SK-N-SH treated with all-trans-retinoic acid at 6 μM for 48 hours (cell line): ENCODE measurements at places on chromosomes 11 and 22.

GRCh38 chr11:119892311-119892808 is 163.4 kb upstream of the NECTIN1 start:
- peak; percentile 57 for ATAC-seq

DNA sequence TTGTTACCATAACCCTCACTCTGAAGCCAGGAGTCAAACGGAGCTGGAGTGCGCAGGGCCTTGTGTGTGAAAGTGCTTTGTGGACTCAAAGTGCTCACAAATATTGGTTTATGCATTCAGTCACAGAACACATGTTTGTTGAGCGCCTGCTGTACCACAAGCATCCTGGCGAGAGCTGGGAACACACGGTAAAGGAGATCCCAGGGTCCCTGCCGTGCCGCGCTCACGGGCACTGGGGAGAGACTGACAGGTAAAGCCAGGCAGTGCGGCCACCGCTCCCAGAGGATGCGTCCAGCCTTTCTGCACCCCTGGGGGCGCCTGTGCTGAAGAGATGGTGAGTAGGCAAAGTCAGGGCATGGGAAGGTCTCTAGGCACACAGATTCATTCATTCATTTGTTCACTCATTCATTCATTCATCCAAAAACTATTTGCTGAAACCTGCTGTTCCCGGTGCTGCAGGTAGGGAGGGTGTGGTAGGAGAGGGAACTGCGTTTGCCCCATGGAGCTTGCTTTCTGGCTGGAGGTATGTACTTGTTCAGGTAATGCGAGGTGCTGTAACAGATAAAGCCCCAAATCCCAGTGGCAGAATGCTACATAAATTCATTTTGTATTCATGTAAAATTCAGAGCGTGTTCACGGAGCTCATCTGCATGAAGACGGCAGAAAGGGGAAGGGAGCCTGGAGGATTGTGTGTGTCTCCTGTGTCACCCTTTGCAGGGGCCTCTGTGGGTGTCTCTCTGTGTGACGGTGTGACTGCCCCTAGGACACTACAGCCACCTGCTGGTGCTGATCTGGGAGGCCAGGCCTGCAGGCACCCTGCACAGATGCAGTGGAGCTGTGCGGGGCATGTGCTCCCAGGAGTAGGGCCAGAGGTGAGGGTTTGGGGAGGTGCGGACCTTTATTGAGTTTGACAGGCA is 167.0 kb upstream of the B3GAT1 start:
- ATAC-seq, result no peak

DNA sequence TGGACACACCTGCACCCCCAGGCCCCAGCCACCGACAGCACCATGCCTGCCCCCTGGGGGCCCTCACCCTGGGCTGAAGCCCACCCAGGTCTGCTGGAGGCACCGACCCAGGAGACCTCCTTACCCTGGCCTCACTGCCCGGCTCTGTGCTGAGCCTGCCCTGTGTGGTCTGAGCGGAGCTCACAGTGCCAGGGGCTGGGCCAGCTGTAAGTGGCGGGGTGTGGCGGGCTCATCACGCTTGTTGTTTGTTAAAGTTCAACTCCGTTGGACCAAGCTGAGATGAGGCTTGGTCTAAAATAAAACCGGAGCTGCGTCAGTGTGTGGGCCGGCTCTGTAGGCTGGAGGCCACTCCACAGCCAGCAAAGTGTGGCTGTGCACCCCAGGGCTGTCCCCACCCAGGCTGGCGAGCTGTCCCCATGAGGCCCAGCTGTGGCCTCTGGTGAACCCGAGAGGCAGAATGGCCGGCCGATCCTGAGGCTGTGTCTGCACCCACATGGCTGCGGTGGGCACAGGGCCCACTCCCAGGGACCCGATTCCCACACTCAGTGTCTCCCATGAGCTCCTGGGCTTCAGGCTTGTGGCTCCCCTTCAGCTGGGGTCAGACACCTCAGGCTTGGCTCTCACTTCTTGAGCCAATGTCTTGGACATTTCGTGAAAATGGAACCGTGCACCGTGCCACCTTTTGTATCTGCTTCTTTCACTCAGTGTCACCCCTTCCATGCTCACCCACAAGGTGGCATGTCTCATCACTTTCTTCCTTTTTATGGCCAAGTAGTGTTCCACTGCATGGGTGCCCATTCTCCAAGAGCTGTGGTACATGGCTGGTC is 137.9 kb downstream of the CTTN start:
- no peak for ATAC-seq

GRCh38 chr22:17587629-17588028 is 24.3 kb downstream of the SLC25A18 start:
- peak; percentile 23; the same call in 1 of the 3 replicates for ATAC-seq

DNA sequence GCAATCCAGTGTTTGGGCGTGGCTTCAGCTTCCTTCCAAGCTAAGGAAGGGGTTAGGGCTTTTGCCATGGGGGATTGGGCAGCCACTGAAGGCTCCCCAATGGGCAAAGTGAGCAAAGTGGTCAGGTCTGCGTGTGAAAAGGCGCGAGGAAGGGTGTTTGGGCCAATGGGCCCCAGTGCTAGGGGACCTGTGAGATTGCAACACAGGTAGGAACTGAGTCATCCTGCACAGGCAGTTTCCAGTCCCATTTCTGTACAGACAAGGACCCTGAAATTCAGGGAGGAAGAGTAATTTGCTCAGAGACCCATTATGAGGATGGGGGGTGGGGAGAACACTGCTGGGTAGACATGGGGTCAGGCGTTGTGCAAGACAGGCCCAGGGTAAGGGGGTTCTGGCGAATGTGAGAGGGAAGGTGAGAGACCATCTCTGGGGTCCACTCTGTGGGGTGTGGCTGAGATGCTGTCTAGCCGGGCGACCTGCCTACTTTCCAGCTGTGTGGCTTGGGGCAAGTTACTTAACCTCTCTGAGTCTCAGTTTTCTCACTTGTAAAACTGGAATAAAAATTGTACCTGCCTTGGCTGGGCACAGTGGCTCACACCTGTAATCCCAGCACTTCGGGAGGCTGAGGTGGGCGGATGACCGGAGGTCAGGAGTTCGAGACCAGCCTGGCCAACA is 7.3 kb downstream of the CCDC88B start:
- ATAC-seq, result no peak

DNA sequence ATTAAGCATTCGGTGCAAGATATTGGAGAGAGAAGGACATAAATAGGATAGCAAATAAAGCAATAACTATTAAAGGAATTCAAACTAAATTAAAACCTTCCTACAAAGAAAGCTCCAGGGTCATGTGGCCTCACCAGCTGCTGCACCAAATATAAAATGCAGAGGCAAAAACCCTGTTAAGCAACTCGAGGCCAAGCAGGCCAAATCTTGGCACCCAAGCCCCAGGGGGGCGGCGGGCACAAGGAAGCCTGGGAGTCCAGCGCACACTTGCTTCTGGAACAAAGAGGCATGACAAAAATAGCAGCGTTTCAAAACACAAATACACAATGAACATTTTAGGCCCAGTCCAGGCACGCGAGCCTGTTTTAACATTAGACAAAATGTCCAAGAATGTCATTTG is 20.8 kb downstream of the KRTAP5-6 start:
- no peak for ATAC-seq

DNA sequence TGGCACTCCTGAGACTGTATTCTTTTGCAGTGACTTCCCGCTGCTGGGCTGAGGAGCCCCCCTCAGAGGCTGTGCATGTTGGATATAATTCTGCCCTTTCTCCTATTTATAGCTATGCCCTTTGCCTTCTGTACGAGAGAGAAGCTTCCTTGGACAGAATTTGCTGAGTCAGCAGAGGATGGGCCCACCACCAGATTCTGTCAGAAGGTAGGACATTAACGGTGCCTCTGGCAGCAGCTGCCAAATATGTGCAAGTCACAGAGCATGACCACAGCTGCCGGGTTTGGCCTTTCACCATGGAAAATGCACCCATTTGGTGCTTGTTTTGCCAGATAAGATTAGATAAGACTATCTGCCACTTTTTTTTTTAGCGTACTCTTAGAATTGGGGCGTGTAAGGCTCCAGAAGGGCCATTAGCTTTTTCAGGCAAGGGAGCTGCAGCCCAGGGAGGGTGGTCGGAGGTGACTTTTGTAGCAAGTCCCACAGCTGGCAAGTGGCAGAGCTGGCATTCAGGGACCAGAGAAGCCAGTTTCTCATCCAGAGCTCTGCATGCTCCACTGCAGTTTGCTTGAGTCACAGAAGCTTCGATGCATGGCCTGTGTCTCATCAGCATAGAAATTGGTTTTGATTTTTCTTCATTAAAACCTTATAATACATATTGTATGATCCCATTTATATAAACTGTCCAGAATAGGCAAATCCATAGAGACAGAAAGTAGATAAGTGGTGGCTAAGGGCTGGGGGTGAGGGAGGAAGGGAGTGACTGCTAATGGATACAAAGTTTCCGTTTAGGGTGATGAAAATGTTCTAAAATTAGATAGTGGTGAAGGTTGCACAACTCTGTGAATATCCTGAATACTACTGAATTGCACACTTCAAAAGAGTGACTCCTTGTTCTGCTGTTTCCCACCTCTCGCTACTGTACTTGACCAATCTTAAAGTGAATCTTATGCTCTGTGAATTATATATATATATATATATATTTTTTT is 15.8 kb downstream of the UPB1 start:
- ATAC-seq, result peak; percentile 33; the same call in 2 of the 3 replicates

GRCh38 chr11:75966537-75967287 is 151.7 kb downstream of the UVRAG start:
- ATAC-seq, result peak; percentile 86

DNA sequence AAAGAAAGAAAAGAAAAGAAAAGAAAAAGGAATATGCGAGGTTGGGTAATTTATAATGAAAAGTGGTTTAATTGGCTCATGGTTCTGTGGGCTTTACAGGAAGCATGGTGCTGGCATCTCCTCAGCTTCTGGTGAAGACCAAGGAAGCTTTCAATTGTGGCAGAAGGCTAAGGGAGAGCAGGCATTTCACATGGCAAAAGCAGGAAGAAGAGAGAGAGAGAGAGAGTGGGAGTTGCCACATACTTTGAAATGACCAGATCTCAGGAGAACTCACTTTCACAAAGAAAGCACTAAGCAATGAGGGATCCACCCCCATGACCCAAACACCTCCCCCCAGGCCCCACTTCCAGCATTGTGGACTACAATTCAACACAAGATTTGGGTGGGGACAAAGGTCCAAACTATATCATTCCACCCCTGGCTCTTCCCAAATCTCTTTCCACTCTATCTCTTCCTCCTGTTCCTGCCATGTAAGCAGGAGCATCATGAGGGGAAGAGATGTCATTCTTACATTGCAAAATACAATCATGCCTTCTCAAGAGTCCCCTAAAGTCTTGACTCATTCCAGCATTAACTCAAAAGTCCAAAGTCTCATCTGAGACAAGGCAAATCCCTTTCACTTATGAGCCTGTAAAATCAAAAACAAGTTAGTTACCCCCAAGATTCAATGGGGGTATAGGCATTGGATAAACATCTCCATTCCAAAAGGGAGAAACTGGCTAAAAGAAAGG is 38.9 kb downstream of the LINC01488 start:
- no peak for ATAC-seq

GRCh38 chr22:50031189-50032091 is 18.9 kb upstream of the IL17REL start:
- ATAC-seq, result no peak

GRCh38 chr22:42317691-42318547 is 47.5 kb upstream of the TCF20 start:
- no peak; the same call in 2 of the 3 replicates for ATAC-seq
